ENCODE measurements at places on chromosomes 13 and 19.

- DNase-seq, result no peak
Measured at GRCh38 chr13:69761581-69761980, 346.0 kb upstream of the ATXN8OS start.

GRCh38 chr13:48625413-48626076 lies 28.2 kb upstream of the CYSLTR2 start:
- no peak for DNase-seq

GRCh38 chr13:34654647-34655046 lies 287.4 kb upstream of the NBEA start:
- no peak for DNase-seq

DNA sequence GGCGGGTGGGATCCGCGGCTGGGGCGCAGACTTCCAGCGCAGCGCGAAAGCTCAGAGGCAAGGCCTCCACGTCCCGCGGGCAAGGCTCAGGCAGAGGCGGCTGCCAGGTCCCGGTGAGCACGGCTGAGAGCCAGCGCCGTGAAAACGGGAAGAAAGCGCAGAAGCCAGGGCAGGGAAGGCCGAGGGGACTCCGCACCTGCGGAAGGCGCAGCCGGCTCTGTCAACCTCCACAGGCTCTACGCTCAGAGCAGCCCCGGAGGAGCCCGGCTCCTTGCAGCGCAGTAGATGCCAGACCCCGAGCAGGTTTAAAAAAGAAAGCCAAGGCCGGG lies 131.0 kb downstream of the RNF17 start:
- DNase-seq, result no peak

- no peak for DNase-seq
Measured at GRCh38 chr19:51794885-51795490, at the start of gene FPR3. Gene FPR3 (plus strand): TSS chr19:51795157. CDS start chr19:51823749, 28,592 bp downstream.

DNA sequence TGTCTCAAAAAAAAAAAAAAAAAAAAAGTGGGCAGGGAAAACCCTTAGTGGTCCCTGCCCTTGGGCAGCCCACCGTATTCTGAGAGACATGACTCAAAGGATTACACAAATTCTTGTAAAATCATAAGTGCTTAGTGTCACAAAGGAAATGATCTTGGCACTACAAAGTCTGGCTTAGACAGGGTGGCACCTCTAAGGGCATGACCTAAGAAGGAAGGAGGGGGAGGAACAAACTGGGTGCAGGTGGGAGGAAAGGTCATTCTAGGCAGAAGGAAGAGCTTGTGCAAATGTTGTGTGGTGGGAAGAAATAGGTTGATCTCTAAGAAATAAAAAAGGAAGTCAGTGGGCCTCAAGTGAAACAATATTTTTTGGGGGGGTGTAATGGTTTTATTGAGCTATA lies 10.4 kb downstream of the PNPLA6 start:
- no peak for DNase-seq
